Muscle of arm (tissue), 14 donors: ENCODE measurements at places on chromosomes 5 and 9.

DNA sequence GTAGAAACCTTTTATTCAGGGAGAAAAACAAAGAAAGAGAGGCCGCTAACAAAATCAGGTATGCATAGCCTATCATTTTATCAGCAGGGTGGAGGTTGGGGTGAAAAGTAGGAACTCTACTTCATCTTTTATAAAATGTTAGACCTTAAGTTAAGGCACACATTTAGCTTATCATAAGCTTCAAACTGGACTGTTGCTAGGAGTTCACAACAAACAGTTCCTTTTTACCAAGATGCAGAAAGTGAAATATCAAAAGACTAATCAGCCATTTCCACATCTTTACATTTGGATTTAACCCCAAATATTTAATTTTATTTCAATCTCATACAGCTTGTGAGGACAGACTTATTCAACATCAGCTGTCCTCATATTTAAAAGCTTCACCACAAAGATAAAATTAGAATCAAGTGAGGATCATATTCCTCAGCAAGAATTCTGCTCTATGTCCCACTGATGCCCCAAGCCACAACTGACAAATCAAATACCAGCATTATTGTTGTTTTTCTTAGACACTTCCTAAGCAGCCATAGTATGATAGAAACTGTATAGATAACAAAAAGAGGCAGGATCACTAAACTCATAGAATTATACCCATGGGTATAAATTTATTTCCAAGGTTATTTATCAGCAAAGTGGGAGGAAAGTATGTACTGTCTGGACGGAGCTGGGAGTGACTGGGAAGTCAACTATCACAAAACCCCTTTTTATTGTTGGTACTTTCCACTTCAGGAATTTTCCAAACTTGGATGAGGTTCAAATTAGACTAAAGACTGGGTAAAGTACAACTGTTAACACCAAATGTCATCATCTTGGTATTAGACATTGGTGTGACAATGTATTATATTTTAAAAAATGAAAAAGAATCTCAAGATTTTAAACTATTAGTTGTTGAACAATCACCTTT lies 29.9 kb upstream of the MYOT start:
- no peak for DNase-seq

DNA sequence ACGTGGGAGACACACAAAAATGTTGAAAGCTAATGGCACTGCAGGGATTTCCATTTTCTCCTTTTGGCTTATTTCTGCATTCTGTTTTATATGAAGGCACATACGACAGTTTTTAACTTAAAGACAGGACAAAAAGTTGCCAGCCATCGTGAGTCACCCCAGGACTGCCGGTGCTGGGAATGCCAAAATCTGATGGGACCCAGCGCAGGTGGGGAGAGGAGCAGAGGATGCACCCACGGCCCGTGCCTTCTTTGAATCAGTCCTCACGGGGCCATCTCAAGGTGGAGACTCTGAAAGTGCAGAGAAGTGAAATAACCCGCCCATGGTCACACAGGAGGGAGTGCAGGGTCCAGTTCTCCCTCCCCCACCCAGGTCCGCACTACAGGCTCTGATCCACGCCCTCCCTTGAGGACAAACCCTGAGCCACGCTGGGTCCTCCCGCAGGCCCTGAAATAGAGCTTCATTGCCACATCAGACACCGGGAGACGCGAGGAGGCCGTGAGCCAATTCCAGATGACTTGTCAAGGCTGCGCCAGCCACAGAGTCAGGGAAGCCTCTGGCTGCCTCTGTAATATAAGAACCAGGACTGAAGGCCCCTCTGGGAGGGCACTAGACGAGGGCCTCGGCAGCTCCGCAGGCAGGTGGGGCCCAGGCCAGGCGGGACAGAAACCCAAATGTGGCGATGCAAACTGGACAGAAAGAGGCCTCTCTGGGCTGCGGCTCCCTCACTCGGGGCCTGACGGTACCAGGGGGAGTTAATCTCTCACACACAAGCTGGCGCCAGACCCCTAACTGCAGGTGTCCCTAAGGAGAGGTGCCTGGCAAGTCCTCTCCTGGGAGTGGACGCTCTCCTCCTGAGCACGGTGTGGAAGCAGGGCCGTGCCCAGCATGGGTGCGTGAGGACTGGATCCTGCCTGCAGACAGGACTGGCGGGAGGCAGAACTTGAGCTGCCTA lies 22.9 kb downstream of the ADAMTS2 start:
- no peak for DNase-seq

- DNase-seq: no peak
Measured at GRCh38 chr9:87441251-87441650, 56.4 kb upstream of the DAPK1 start.

GRCh38 chr5:92633875-92634487 lies 947.0 kb downstream of the NR2F1-AS1 start:
- DNase-seq: no peak

GRCh38 chr9:2907411-2907810 lies 63.5 kb upstream of the PUM3 start:
- no peak for DNase-seq

DNA sequence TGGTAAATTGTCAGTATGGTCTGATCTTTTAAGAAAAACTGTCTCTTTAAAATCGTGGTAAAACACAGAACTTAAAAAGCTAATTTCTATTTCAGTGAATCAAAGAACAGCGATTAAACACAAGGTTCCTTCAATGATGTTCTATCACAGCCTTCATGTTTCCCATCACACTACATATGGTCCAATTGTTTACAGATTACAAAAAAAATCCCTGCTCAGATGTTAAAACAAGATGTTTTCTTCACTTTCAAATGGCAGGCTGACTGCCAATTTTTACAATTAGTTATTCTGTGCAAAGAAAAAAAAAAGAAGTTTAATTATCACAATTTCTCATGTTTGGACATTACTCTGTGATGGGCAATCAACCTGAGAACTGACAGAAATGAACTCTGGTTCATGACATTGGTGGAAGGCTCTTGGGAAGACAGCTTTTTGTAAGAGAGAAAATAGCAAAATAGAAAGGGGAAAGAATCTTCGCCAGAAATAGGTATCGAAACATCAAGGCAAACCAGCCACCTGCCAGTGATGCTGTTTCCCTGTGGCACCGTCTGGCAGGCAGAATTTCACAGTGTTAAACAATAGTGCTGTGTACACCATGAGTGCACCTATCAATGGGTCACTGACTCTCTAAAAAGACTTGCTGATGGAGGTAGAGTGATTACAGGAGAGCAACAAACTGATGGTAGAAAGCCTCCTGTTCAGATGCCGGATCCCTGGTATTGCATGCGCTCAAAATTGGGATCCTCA lies 1020.0 kb upstream of the ARRDC3 start:
- DNase-seq: no peak

DNA sequence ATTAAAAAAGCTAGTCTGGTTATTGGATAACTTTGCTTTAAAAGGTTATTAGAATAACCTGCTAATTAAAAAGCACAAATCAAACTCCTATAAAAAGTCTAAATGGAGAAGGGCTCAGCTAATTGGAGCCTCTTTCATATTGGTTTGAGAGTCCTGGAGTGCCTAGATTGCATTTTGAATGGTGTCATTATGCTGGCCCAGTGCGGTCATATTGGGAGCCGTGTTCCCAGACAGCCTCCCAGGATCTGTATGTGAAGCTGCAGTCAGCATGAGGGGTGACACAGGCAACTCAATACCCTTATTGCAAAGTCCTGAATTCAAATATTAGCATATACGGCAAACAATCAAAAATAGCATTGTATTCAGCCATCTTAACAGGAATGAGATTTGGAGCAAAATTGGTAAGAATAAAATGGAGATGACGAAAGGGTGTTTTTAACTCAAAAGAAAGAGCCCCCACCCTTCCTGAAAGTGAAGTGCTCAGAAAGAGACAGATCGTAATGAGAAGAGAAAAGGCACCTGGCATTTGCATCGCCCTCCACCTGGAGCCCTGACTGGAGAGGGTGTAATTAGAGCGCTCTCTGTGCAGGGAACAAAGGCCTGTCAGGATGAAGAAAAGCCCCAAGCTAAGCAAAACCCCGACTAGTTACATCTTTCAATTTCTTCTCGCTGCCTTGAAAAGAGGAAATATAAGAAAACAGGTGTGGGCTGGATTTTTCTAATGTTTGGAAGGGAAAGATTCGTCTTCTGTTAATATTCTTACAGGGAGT lies 621.0 kb upstream of the ADAMTS16 start:
- DNase-seq: no peak

- peak; percentile 86 for DNase-seq
Measured at GRCh38 chr5:144028636-144029035, 141.8 kb downstream of the YIPF5 start.

DNA sequence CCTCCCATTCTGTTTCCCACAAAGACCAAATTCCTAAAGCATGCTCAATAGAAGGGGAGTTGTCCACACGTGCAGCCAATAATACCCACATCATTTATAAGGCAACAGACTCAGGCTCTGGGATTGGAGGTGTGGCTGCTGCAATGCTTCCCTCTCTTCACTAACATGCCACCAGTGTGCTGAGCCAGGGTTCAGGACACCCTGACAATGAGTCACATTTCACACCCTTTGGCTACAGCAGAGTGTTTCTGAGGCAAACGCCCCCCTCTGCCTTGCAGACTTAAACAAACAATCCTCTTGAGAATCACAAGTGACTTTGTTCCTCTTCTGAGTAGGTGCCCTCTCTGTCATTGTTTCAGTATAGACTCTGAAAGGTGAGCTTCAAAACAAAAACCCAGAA lies 189.3 kb upstream of the TLE4 start:
- no peak for DNase-seq

DNA sequence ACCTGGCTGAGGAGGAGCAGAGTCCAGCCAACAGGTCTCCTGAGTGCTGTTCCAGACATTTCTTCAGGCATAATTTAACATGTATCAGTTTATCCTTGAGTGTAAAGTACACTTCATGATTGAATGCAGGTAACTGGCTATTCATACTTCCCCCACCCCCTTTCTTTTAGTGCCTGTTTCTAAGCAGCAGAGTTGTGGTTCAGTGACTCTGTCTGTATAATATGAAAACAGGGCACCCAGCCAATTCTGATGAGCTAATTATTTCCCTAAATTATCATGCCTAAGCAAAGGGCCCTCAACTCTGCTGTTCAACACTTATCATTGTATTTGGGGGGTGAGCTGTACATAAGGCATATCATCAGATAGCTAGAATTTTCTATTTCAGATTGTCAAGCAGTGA lies 51.9 kb upstream of the ZSWIM6 start:
- no peak for DNase-seq
